Activated T-cell treated with anti-CD3 and anti-CD28 coated beads, Interleukin-2, amount 50 U/mL, for 1 hour (primary cell): ENCODE measurements at places on chromosomes 5 and 9.
A peak's percentile ranks its signal among the peaks of the same experiment; 100 is the strongest.

DNA sequence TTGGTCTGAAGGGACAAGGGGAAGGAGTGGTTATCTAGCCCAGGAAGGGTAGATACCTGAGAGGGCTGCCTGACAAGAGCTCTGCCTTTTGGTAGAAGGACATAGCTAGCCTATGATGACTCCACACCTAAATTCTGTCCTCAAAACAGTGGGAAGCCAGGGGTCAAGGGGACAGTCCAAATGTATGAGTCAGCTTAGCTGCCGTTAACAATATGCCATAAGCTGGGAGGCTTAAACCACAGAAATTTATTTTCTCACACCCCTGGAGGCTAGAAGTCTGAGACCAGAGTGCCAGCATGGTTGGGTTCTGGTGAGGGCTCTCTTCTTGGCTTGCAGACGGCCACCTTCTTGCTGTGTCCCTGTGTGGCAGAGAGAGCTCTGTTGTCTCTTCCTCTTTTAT lies 306.4 kb downstream of the NTRK2 start:
- no peak for DNase-seq

- no peak for DNase-seq
Measured at GRCh38 chr5:121719255-121719654, 132.4 kb upstream of the FTMT start.

DNA sequence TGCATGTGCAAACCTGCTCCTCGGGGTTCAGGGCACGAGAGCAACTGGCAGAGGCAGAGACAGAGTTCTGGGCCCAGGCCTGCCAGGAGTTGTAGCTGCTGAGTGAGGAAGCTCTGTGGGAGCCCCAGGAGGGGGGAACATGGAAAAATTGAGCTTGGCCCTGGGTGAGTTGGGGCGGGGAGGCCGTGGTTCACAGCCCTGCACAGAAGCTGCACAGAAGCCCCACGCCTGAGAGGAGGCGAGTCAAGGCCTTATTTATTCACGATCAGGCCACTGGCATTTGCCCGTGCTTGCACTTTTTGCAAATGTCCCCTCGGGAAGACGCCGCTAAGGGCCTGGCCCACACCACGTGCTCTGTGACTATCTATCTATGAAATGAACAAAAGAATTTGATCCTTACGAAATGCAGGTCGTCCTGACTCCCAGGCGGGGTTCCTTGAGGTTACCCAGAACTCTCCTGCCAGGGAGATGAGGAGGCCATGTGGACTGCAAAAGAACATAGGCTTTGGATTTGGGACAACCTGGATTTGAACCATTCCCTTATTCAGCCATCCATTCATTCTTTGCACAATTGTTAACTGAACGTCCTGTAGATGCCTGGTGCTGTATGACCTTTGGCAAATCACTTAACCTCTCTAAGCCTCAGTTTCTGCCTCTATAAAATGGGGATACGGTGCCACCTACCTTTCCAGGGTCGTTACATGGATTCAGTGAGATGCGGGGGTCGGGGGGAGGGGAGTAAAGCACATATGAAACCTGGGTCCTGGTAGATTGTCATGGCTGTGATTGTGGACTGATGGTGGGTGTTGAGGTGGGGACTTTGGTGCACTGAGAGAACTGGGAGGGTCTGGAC lies 17.9 kb downstream of the COL27A1 start:
- no peak for DNase-seq

GRCh38 chr5:160029540-160030139 lies 20.7 kb downstream of the TTC1 start:
- DNase-seq: no peak

- no peak for DNase-seq
Measured at GRCh38 chr5:96347502-96348292, 85.4 kb downstream of the PCSK1 start.

GRCh38 chr5:11289733-11290132 lies 528.7 kb upstream of the DAP start:
- no peak for DNase-seq

DNA sequence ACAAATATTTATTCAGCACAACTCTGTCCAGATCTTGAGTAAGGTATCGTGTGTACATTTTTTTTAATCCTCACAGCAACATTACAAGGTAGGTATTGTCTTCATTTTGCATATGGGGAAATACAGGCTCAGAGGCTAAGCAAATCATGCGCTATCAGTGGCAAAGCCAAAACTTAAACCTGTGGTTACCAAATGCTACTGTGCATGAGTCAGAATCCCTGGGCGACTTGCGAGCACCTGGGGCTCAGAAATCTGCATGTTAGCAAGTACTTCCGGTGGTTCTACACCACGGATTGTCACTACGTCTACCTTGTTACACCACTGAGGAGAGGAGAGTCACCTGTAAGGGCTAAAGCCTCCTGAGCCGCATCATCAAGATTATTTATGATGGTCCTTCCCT lies 21.3 kb downstream of the C5orf58 start:
- peak; percentile 60 for DNase-seq

- DNase-seq: no peak
Measured at GRCh38 chr5:13133951-13134350, 810.5 kb downstream of the DNAH5 start.

GRCh38 chr5:52887066-52887465 lies 99.3 kb downstream of the ITGA1 start:
- DNase-seq: no peak

GRCh38 chr5:99063737-99064136 lies 134.9 kb upstream of the CHD1 start:
- DNase-seq: no peak

DNA sequence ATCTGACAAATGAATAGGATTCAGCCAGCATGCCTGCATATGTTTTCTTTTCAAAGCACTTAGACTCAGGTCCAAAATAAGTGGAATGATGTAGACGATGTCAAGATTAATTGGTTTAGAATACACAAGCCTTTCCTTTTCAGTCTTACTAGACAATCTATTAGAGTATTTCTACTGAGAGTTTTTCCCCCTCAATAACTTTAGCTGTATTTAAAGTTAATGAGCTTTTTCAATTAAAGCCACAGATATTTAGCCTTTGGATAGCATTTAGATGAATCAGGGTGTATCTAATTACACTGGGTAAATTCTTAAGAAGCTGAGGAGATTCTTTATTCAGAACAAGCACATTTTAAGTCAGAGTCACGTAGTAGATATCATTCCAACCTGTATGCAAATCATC lies 198.7 kb upstream of the MPDZ start:
- DNase-seq: no peak

DNA sequence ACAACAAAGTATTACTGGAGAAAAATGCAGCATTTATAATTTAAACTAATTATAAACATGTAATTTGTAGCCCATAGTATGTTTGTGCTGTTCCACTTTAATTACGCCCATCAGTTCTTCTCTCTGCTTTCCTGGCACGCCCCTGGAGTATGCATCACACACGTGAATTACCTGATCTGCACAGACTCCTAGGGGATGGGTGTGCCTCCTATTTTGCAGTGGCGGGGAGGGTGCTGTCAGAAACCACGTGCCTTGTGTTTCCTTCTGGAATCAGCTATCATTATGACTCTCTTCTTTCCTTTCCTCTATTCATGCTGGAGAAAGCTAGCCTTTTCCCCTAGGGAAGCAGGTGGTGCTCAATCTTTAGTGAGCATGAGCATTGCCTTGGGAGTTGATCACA lies 43.3 kb downstream of the RPS23 start:
- DNase-seq: no peak

GRCh38 chr9:20593105-20593504 lies 29.2 kb downstream of the MLLT3 start:
- DNase-seq: no peak

- no peak for DNase-seq
Measured at GRCh38 chr5:133783481-133783880, 171.1 kb upstream of the FSTL4 start.

- no peak for DNase-seq
Measured at GRCh38 chr9:2337131-2337530, 284.5 kb upstream of the VLDLR start.

DNA sequence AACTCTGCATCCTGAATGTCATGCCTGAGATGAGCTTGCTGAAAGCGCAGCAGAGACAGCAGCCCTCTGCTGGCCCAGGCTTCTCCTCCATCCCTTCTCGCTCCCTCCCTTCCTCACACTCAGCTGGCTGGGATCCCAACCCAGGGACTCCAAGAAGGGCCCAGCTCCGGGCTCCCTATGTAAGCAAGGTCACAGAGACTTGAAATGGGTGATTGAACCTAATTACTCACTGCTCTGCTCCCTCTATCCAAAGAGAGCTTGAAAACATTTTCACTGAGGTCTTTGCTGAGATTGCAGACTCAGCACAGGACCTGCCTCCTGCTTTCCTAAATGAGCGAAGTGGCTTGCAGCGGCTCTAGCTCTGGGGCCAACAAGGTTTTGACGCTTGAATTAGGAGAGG lies 42.8 kb downstream of the RAPGEF1 start:
- DNase-seq: no peak

GRCh38 chr5:162573758-162574157 lies 506.2 kb downstream of the GABRG2 start:
- no peak for DNase-seq

- no peak for DNase-seq
Measured at GRCh38 chr5:126523818-126524510, 71.1 kb downstream of the ALDH7A1 start.

- DNase-seq: peak; percentile 27
Measured at GRCh38 chr9:88991066-88992034, at the start of gene S1PR3. TSS of gene S1PR3 (plus strand) at chr9:88991468. CDS start at chr9:89001201, 9,733 bp downstream.

- DNase-seq: no peak
Measured at GRCh38 chr5:82348784-82349425, 70.8 kb upstream of the RPS23 start.

- no peak for DNase-seq
Measured at GRCh38 chr5:156715287-156715686, 134.8 kb upstream of the PPP1R2B start.

DNA sequence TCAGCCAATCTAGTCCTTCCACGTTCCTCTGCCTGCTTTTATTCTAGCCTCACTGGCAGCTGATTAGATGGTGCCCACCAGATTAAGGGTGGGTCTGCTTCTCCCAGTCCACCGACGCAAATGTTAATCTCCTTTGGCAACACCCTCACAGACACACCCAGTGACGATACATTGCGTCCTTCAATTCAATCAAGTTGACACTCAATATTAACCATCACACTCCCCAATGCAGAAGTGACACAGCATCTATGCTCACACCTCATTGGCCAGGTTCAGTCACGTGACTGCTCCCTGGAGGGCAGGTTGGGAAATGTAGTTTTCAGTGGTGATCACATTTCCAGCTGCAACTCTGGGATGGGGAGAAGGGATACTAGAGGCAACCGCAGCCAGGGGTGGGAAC lies 13.0 kb downstream of the SUSD3 start:
- DNase-seq: no peak

- no peak for DNase-seq
Measured at GRCh38 chr5:65203746-65204145, 278.0 kb downstream of the ADAMTS6 start.

- DNase-seq: no peak
Measured at GRCh38 chr9:74771672-74772071, 116.0 kb downstream of the TRPM6 start.

DNA sequence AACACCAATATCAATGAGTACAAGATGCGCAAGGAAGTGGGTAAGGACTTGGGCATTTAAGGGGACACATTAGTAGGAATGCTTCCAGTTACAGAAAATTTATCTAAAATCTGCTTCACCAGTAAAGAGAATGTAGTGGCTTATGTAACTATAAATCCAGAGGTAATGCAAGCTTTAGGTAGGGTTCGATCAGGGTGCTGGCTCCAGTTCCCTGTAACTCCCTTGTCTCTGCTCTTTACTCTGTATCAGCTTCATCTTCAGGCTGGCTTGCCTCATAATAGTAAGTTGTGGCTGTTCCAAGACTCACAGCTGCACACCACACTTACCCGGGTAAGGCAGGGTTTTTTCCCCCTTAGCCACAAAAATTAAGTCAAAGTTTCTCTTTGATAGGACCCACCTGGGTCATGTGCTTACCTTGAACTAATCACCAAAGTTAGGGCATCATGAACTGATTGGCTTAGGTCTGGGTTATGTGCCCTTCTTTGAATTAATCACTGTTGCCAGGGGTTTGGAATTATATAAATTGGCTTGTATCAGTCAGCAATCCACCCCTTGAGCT lies 35.5 kb downstream of the ARHGEF37 start:
- no peak for DNase-seq

DNA sequence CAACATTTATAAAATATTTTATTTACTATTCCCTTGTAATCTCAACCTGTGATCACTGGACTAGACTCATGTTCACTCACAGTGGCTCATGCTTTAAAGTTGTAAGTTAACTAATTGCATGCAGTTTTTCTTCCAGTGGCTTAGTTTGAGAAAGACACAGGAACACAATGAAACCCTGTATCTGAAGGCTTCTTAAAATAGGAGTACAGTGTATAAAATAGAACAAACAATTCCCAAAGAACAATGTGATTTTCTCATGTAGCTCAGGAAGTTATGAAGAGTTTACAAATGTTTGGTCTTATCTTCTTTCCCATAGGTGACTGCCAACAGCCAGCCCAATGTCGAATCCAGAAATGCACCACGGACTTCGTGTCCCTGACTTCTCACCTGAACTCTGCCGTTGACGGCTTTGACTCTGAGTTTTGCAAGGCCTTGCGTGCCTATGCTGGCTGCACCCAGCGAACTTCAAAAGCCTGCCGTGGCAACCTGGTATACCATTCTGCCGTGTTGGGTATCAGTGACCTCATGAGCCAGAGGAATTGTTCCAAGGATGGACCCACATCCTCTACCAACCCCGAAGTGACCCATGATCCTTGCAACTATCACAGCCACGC lies 5.9 kb downstream of the RGMB start:
- no peak for DNase-seq

DNA sequence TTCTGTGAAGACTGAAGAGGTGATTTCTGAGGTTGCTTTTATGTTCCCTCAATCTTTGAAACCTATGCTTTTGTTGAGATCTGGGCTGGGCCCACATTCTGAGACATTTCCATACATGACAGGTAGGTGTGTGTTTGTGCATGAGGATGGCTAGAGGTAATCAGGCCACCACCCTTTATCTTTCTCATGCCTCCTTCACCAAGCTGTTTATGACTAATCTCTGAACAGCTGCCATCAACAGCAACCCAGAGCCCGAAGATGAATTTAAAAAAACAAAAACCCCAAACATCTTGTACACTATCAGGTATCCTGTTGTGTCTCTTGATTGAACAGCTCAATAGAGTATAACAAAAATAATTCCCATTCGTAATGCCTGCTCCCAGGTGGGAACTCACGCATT lies 12.6 kb upstream of the C5orf46 start:
- DNase-seq: no peak

DNA sequence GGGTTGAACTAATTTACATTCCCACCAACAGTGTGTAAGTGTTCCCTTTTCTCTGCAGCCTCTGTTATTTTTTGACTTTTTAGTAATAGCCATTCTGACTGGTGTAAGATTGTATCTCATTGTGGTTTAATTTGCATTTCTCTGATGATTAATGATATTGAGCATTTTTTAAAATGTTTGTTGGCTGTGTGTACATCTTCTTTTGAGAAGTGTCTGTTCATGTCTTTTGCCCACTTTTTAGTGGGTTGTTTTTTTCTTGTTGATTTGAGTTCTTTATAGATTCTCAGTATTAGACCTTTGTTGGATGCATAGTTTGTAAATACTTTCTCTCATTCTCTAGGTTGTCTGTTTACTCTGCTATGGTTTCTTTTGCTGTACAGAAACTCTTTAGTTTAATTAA lies 101.6 kb downstream of the NIPBL start:
- no peak for DNase-seq
